ACHN (cell line): ENCODE measurements at places on chromosomes 6 and 20.

- no peak for DNase-seq
Measured at GRCh38 chr6:170279977-170280688, 10.7 kb downstream of the DLL1 start.

- no peak for DNase-seq
Measured at GRCh38 chr20:4013041-4013440, 2.3 kb downstream of the RNF24 start.

- no peak for DNase-seq
Measured at GRCh38 chr6:102950967-102951366, 1557.5 kb downstream of the GRIK2 start.

- DNase-seq, result no peak
Measured at GRCh38 chr20:37151529-37151928, 27.6 kb upstream of the RPN2 start.

- no peak for DNase-seq
Measured at GRCh38 chr6:88856566-88856965, 106.9 kb downstream of the RNGTT start.

DNA sequence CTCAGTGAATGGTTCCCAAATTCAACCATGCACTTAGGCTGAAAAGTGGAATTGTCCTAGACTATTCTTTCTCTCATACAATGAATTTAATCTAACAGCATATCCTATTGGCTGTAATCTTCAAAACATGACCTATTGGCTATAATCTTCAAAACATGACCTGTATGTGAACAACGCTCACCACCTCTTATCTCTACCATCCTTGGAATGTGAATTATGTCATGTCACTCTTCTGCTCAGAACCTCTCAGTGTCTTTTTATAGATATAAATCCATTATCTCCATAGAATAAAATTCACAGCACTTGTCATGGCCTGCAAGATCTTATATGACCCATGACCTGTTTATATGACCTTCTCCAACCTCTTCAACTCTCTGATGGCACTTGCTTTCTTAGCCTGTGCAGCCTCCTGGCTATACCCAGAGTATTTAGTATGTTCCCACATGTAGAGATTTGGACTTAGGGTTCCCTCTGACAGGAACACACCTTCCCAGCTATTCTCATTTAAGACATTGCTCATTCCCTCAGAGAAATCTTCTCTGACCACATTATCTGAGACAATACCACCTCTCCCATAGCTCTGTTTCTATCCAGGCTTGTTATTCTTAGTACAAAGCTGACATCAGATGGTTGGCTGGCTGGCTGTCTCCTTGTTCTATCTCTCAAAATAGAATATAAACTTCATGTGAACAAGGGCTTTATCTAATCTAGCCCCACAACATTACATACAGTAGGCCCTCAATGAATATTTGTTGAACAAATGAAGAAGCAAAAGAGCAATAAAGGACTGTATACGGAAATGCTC lies 275.0 kb upstream of the PREP start:
- DNase-seq, result no peak

GRCh38 chr20:63957690-63958441 lies 1.6 kb upstream of the UCKL1 start:
- no peak for DNase-seq

DNA sequence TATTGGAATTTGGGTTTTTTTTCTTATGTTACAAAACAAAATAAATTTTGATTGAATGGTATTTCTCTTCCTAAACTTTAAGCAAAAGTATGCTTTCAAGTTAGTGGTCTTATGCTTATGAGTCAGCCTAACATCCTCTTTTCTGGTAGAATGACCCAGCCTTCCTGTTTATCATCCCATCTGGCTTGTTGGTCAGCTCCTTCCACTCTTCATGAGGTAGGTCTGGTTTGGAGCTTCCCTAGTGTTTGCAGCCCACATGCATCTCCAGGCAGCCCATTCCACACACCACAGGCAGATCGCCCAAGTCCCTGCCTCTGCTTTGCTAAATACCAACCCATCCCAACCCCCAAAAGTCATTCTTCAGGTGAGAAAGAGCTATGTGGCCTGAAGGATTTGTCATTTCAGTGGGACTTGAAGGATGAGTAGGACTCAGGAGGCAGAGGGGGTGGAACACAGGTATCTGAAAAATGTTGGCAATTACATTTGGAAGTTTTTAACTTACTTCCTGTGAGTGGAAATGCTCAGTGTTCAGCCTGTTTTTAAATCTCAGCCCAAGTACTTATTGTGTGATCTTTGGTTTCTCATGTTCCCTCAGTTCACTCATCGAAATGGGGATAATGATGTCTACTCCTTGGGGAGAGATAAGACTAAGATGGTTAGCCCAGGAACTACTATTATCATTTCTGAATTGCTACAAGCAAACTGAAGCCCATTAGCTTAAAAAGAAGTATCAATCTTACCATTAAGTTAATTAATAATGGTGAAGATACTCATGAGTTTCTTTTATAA lies 294.0 kb downstream of the ADGB start:
- peak; percentile 25 for DNase-seq

GRCh38 chr6:107460083-107460631 lies 793 bp upstream of the PDSS2 start:
- DNase-seq, result peak; percentile 20

DNA sequence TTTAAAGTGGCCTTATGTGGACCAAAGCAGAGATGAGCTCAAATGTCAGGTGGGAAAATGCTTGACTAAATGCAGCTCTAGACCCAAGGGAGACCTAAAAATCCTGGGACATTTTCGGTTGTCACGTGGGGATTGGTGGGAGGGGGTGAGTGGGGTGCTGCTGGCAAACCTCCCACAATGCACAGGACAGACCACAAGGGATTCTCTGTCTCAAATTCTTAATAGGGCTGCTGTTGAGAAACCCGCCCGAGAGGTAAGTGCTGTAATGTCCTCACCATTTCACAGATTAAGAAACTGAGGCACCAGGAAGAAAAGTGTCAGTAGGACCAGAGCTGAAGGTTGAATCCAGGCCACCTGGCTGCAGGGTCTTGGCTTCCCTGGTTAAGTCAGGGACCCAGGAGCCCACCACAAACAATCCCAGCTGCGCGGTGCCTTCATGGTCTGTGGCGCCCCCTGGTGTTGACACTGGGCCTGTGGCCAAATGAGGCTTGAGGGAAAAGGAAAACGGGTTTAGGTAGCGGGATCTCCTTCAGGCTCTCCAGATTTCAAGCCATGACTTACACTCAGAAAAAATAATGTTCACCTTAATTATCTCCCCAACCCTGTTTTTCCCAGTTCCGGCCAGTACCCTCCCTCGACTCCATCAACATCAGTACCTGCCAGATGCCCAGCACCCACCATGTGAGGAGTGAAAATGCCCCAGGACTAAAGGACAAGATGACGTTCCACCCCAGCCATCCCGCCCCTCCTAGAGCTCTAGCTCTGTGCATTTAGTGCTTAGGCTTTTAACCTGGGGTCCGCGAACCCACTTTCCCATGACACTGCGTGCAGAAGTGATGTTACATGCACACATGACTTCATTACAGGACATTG lies 7.2 kb downstream of the HLA-G start:
- no peak for DNase-seq

DNA sequence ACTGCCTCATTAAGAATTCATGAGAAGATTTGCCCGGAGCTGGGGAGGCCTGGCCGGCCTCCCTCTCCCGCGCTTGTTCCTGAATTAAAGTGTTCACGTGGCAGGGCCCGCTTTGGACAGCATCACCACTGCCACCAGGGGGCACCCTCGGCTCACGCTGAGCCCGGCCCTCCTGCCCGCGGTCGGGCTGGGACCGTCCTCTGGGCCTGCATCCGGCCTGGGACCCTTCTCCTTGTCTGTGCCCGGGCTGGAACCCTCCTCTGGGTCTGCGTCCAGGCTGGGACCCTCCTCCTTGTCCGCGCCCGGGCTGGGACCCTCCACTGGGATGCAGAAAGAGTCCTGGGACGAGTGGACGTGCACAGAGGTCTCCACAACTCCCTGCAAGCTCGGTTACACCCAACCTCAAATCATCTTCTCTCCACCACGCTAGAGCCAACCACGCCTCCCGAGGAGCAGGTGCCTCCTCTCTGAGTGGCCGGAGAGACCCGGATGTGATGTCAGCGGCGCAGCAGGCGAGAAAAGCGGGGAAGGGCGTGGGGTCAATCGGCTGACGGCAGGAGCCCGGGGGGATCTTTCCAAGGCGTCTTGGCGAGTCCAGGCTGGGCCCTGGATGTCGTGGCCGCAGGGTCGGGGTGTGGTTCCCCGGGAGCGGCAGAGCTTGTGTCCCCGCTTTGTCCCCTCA lies 50.9 kb upstream of the DACT2 start:
- DNase-seq, result peak; percentile 44

DNA sequence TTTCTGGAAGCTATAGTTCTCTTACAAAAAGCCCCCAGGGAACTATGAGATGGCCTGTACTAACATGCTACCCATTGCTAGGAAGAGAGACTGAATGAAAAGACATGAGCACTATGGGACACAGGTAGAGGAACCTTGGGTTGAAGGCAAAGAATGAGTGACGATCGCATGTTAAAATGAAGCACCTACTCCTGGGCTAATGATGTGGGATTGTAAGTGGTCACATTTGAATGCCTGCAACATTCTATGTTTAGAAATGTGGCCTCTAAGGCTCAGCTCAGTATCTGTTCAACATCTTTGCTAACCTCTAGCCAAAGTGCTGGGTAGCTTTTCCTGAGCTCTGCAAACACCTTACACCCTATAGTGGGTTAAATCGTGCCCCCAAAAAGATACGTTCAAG lies 5.2 kb upstream of the ZC3H12D start:
- no peak for DNase-seq

DNA sequence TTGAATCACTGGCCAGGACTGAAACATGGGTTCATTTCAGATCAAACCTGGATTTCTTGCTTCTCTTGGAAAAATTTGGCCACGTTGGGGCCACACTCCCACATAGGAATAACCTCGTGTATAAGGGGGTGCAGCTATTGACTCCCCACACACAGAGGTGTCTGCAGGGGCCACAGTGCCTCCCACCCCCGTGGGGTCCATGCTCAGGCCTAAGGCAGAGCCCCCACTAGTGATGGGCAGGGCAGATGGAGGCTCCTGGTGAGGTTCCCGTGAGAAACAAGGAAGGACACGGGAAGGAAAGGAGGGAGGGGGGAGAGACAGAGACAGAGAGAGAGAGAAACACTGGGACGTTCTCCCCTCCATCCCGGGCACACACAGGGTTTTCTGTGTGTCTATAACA lies 230.5 kb downstream of the ERMARD start:
- no peak for DNase-seq

GRCh38 chr6:36035225-36035624 lies 7.6 kb downstream of the MAPK14 start:
- DNase-seq, result no peak

DNA sequence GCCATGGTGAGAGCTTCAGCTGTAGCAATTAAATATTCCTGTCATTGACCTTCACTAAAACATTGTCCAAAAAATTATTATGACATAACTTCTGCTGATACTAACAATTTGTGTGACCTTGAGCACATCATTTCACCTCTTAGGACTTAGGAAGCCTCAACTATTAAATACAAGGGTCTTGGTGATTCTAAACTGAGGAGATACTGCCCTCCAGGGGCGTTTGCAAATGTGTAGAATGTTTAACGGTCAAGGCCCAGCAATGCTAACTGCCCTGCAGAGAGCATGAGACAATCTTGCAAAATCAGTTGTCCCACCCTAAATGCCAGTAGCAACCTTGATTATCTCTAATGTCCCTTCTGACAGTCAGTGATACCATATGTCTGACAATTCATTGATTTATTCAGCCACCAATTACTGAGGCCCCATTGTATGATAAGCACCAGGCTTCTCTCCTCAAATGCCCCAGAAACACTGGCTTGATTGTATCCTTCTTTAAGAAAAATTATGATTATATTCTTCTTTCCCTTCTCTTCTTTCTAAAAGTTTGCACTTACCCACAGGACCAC lies 284.1 kb upstream of the PLN start:
- peak; percentile 13 for DNase-seq

- DNase-seq, result no peak
Measured at GRCh38 chr6:157143171-157143889, 180.0 kb downstream of the TMEM242 start.

- DNase-seq, result peak; percentile 73
Measured at GRCh38 chr20:48523191-48523995, 304.4 kb downstream of the PREX1 start.

DNA sequence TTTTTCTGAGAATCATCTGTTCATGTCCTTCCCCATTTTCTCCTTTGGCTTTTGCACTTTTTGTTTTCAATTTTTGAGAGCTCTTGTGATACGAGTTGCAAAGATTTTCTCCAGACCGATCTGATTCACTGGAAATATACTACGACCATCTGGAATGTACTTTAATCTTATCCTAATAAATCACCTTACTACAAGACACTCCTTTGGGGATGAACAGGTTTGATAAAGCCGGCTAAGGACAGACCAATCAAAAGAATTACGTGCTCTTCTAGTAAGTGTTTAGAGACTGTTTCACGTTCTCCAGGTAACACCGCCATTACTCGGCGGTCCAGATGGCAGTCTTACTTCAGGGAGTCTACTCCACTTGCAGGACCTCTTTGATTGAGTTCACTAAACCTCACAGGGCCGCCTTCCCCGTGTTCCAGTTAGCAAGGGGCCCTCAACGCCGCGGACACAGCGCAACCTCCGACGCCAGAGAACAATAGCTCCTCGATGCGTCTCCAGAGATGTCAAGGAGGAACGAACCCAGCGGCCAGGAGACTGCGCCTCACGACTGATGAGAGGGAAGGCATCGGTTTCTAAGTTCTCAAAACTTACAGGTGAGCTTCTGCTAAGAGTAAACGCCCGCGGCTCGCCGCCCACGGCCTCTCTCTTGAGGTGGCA lies 920 bp upstream of the WTAP start:
- DNase-seq, result no peak

DNA sequence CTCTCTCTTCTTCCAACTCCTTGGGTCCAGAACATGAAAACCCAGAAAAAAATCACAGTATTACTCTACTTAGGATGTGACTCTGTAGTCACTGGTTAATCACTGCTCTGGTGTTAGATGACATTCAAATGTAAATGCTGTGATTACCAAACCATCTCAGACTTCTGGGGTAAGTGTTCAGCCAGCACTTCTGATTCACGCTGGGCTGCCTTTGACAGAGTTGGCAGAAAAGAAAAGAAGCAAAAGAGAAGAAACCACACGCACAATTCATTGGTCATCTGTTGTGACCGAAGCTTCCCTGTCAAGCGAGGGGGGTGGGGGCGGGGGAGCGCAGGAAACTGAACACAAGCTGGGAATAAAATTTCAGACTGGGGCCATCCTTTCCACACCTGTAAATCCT lies 82.7 kb downstream of the PSMG4 start:
- DNase-seq, result peak; percentile 25

GRCh38 chr6:89536231-89536630 lies 102.3 kb downstream of the LYRM2 start:
- no peak for DNase-seq

DNA sequence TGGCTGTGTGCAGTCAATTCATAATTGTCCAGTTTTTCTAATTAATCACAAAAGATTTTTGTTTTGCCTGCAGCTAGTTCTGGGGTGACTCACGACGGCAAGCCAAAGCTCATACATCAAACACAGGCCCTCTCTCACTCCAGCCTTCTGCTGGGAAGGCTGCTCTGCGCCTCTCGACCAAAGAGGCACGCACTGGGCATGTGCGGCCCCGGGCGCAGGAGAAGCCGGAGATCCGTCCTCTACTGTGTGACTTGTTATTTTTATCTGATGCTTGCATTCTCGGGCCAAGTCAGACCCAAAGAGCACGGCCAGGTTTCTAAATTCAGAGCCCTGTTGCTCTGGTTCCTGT lies 98.5 kb downstream of the TFAP2A start:
- no peak for DNase-seq
